Heart left ventricle (tissue), 16 donors: ENCODE measurements at places on chromosomes 3 and 15. TPM values are rescaled to one million over a fixed set of nuclear protein-coding genes. Genes with fewer than 3 reads are reported as not detected.

DNA sequence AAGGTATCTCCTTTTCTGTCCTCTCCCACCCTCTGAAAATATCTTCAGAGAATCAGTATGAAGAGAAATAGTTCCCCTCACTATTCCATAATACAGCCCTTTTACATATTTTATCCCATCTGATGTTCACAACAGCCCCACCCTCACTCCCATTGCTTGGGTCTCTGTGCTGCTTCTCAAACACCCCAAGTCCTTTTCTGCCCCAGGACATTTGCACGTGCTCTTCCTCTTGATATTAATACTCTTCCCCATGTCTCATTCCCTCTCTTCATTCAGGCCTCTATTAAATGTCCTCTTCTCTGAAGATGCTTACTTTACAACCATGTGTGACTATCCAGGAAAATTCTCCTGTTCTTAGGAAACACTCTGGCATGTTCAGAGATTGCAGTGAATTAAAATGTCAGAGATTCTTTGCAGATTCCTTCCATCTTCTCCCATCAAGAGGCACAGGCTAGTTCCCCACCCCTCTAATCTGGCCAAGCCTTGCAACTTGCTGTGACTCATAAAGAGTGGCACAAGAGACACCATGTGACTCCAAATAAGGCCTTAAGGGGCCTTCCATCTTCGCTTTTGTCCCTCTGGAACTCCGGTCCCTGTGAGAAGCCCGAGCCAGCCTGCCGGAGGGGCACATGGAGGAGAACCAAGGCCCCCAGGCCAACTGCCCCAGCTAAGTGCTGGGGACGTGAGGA lies 128.5 kb downstream of the CHSY1 start:
- no peak for DNase-seq

DNA sequence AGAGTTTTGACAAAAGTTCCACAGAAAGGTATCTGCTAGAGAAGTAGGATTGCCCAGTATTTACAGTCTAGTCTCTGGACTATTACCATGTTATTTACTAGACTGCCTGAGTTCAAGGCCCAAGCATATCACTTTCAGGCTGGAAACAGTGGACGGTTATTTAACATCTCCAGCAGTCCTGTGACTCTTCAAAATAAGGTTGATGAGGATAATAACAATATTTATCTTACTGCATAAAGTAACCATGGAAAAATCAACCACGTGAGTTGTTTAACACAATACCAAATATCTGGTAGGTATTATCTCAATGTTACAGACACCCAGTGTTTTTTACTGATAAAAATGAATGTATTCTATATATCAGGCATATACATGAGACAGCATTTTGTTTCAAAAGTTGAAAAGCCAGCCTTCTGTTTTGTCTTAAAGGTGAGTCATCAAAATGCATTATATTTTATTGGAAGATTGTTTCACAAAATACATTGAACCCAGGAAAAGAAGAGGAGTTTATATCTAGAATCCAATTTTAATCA lies 535.8 kb downstream of the TBL1XR1 start:
- no peak for DNase-seq

KIF7 gene
- 3.7 TPM for total RNA-seq

DNA sequence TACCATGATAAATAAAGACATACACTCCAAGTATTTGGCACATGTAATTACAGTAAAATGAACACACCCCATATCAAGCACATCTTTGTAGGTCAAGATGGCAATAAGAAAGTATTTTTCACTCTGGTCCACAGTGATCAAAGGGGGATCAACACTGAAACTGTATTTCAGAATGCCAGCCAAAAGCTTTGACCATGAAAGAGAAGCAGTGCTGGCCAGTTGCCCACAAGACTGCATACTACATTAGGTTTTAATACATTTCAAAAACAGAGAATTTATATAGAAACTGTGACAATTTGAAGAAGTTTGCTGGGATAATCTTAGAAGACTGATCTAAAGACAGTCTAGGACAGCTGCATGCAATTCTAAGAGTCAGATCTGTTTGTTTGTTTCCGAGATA lies 1035.3 kb downstream of the FHIT start:
- no peak for DNase-seq

DNA sequence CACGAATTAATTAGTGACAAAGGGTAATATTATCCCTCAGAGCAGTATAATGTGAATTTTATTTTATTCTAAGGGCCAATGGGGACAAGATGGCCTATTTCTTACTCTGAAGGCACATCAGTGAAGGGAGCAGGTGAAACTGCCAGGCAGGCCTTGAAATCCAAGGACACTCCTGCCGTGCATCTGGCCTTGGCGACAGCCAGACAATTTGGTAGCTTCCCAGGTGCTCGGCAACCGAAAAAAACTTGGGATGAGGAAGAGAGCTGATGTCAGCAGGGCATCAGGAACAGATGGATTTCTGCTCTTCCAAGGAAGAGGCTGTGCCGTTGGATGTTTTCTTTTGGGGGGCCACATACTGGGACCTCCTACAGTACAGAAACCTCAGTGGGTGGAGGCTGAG lies 83.2 kb upstream of the ADAMTSL3 start:
- DNase-seq, result no peak

GRCh38 chr15:95687061-95687460 lies 643.4 kb upstream of the NR2F2 start:
- DNase-seq, result no peak

GRCh38 chr3:29635888-29636287 lies 355.0 kb downstream of the RBMS3 start:
- DNase-seq, result no peak

GRCh38 chr15:67109141-67110034 lies 44.0 kb downstream of the SMAD3 start:
- DNase-seq, result peak; percentile 81

DNA sequence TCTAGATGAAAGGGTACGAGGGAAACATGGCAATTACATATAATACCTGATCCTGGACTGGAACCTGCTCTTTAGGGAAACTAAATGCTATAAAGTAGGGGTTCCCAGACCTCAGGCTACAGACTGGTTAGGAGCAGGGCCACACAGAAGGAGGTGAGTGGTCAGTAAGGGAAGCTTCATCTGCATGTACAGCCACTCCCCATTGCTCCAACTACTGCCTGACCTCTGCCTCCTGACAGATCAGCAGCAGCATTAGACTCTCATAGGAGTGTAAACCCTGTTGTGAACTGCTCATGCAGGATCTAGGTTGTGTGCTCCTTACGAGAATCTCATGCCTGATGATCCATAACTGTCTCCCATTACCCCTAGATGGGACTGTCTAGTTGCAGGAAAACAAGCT lies 78.9 kb upstream of the PSMD6 start:
- no peak for DNase-seq

- no peak for DNase-seq
Observed at GRCh38 chr3:173403376-173403775, 5.8 kb downstream of the NLGN1 start.

DNA sequence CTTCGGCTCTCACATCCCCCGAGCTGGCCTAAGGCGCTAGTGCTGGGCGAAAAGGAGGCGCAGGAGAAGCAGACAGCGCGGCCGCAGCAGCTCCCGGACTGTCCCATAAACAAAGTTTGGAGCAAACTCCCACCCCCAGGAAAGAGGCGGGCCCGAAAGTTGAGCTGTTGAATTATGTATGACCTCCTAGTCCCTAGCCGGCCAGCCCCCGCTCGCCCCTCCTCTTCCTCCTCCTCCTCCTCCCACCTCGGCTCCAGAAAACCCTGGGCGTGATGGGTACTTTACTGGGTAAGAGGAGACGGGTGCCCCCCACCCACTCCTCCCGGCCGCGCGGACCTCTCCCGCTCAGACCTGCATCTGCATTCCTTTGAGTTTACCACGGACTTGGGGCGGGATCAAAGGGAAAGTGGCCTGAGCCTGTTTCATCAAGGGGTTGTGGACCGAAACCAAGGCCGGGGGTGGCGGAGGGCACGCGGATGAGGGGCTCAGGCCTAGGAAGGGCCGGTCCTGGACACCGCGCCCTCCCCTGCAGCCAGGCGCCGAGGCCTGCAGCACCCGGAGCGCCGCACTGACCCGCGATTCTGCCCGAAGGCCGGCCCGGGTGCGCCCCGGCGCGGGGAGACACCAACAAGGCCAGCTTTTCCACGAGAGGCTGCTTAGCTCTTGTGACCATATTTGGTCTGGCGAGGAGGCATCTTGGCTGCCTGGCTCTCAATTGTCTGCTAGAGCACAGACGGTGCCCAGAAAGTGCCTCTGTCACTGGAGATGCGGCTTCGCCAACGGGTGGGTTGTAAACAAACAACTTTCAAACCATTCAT lies at the start of gene WWTR1:
Gene WWTR1 (minus strand): TSS at position 100 of the 818 bp plus-strand sequence. CDS start 719 bp downstream, outside the sequence.
- peak; percentile 96 for DNase-seq

DNA sequence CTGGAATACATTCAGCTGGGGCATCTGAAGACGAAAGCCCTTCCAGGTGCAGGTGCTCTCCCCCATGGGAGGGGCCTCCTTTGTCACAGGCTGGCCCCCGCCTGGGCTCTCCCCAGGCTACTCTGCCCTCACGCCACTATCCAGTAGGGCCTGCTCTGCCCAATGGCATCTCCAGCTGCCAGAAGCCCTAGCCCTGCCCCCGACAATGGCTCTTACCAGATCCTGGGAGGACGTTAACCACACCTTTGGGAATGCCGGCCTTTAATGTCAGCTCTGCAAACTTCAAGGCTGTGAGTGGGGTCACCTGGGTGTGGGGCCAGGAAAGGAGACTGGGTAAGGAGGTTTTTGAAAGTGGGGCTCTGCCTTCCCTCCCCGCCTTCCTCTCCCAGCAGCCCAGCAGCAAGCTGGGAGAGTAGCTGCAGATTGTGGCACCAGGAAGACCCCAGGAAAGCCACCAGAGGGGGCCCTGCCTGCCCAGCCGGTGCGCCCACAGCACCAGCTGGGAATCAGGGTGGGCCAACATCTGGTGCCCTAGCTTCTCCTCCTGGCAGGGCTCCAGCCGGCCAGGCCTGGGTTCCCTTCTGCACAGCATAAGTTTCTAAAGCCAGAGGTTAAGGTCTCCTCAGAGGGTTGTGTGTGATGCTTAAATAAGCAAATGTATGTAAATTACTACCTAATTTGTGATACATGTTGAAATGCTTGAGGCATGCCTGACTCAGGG lies 40.4 kb upstream of the SLC41A3 start:
- DNase-seq, result peak; percentile 9

IQCF5 gene
- not detected for total RNA-seq
